Activated naive CD8-positive, alpha-beta T cell treated with anti-CD3 and anti-CD28 coated beads for 36 hours (primary cell): ENCODE measurements at places on chromosomes 2 and 18. TPM values are rescaled to one million over a fixed set of nuclear protein-coding genes. Genes with fewer than 3 reads are reported as not detected.

GRCh38 chr2:69977906-69978482 lies 16.6 kb upstream of the ASPRV1 start:
- no peak for DNase-seq

The MYO5B gene
- not detected for total RNA-seq

The FIGN gene
- not detected for total RNA-seq

- DNase-seq, result no peak
These were observed 38.2 kb downstream of the TFCP2L1 start for GRCh38 chr2:121246704-121247255.

- DNase-seq, result no peak
These were observed 72.1 kb downstream of the WDSUB1 start for GRCh38 chr2:159214325-159214865.

The TMEM18 gene
- 32.6 TPM for total RNA-seq

The CD207 gene
- not detected for total RNA-seq

DNA sequence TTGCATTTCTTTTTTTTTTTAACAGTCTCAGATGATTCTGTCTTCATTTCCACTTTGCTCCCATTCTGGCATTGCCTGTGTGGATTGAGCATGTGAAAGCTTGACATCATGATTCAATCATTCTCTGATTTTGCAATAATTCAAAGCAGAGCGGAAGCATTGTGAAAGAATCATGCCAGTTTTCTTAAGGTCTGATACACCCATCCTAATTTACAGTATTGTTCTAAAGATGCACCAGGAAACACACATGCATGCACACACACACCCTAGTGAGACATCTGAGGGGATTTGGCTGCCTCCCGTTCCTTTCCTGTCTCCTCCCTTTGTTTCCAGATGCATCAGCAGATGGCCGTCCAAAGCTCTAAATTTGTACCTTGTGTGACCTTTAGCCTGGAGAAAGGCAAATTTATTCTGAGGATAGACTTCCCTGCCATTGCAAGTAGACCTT lies 97.3 kb downstream of the FMNL2 start:
- no peak for DNase-seq

DNA sequence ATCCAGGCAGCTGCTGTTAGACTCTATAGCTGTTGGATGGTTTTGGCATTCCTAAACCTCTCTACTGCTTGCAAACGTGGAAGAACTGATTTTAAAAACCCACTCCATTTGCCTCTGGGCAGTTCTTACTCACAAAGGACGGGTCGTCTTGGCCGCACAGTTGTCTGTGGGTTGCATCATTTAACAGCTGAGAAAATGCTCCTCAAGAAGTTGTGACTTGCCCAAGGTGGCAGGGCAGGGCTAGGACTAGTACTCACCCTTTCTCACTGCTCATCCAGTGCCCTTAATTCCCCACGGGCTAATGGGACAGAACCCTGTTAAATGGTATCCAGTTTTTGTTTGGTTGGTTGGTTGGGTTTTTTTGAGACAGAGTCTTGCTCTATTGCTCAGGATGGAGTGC lies 997 bp upstream of the DRC1 start:
- DNase-seq, result no peak

- no peak for DNase-seq
These were observed 135.6 kb downstream of the TFCP2L1 start for GRCh38 chr2:121149384-121149783.

DNA sequence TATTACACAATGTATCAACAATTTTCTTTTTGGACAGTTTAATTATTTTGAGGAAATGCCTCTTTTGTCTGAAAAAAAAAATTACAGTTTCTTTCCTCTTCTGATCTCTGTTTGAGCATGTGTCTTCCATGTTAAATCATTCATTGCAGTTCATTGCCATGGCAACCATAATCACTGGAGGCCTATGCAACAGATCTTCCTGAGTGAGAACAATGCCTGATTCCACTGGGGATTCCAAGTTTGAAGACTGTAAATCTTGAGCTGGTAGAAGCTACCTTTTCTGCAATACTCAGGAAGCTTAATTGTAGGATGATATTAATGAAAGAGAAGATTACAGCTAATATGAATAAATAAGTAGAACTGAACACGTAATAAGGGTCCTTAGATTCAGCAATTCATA lies 721.4 kb upstream of the CNTNAP5 start:
- no peak for DNase-seq

The RAMP1 gene
- 0.24 TPM for total RNA-seq

GRCh38 chr18:2589345-2590068 lies 18.1 kb downstream of the NDC80 start:
- DNase-seq, result no peak

The NEURL3 gene
- 0.16 TPM for total RNA-seq

The POTEC gene
- total RNA-seq, result not detected

The GAREM2 gene
- 2.1 TPM for total RNA-seq

DNA sequence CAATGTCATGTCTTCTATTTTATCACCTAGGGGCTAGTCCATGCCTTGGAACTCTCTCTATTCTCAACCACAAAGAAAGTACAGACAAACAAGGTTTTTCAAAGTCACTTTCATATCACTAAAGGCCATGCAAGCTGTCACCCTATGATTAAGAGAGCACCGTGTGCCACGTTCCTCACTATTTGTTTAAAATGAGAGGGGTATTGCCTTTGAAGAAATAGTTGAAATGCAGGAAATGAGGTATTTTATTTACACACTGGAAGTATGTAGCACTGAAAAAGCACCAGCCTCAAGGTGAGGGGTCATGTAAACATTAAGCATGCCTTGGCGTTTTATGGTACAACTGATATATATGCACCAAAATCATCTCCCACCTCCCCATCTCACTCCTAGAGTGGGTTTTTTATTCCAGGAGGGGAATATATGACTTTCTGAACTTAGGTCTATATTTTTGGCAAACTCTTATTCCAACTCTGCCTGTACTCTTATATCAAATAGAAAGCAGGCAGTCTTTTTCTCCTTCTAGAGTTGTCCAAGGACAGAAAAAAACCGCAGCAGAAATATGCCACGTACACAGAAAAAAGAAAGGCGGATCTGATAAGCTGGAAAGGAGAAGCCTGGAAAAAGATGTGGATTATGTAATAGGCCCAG lies 53.5 kb downstream of the VSNL1 start:
- no peak for DNase-seq

The KCNS3 gene
- not detected for total RNA-seq

The ERFE gene
- 0.34 TPM for total RNA-seq

- no peak for DNase-seq
These were observed 88.8 kb downstream of the CHN1 start for GRCh38 chr2:174916270-174916930.

GRCh38 chr2:159545085-159545484 lies 71.3 kb downstream of the BAZ2B start:
- no peak for DNase-seq

DNA sequence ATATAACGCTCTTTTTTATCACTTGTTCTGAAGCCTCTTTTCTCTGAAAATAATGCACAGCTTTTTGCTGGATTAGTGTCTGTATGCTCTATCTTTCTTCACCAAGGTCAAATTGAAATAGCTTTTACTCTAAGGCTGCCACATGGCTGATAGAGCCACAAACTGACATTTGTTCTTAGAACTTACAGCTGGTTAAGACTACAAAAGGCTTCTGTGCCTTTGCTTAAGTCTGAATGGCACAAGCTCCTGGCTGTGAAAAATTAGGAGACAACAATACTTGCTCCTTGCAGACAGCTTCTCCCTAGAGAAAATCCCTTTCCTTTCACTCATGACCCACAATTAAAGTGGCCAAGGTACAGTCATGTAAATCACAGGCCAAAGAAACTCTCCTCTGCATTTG lies 515.3 kb downstream of the DSC3 start:
- DNase-seq, result no peak

The ALPP gene
- not detected for total RNA-seq

The CELF4 gene
- not detected for total RNA-seq

DNA sequence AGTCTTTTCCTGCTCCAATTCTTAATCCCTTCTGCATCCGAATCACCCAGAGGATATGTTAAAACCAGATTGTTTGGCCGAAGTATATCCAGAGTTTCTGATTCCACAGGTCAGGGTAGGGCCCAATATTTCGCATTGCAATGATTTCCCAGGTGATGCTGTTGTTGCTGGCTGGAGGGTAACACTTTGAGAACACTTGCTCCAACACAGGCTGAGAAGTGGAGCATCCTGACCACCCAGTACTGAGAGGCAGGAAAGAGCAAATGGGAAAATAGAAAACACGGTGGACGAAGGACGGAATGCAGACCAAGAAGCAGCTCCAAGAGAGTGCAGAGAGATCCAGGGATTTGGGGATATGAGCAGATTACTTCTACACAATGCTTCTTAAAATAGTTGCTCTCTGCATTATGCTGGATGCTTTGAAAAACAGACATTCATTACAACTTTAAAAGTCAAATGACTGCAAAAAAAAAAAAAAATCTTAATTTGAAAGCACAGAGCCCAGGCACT lies 362.2 kb upstream of the SLC14A2 start:
- DNase-seq, result no peak

DNA sequence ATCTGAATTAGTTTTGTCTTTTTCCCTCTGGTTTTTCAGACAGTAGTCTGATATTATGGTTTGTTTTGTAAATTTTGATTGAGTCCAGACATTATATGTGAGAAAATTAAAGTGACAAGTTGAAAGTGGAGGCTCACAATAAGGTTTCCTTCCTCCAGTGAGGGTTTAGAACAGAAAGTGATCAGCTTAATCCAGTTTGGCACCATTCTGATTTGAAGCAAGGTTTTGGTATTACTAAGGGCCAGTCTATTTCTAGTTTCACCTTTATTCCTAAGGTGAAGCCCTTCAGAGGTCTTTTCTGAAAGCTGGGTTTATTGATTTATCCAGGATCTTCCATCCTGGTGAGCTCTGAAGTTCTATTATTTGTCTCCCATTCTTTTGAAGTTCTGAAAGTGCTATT lies 68.7 kb downstream of the CDC42EP3 start:
- DNase-seq, result no peak

GRCh38 chr2:182321096-182321495 lies 105.7 kb downstream of the PDE1A start:
- no peak for DNase-seq

- DNase-seq, result no peak
These were observed 63.7 kb upstream of the DNAJC10 start for GRCh38 chr2:182652326-182652725.

The SLC9A2 gene
- 0.04 TPM for total RNA-seq
